Psoas muscle (tissue), 8 donors: ENCODE measurements at places on chromosomes 1 and 21. TPM values are rescaled to one million over a fixed set of nuclear protein-coding genes. Genes with fewer than 3 reads are reported as not detected.

ADORA1 gene
- total RNA-seq, result 1.2 TPM

A3GALT2 gene
- total RNA-seq, result not detected

THEM5 gene
- not detected for total RNA-seq

RAVER2 gene
- total RNA-seq, result 6.7 TPM

DNA sequence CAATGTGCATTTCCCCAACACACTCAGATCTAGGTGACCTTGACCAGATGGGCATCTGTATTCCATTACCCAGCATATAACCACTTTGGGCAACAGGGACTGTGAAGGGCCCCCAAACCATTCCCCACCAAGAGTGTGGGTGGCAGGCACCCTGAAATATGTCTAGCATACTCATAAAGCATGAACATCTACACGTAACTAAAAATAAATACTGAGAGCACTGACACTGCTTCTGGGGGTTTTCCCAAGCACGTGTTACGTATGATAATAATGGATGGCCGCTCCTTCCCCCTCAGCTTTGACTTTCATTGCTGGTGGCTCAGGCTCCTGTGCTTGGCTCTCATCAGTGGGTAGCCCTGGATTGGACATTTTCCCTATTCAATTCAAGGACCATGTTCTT lies 39.1 kb downstream of the IGSF3 start:
- no peak for DNase-seq

DNA sequence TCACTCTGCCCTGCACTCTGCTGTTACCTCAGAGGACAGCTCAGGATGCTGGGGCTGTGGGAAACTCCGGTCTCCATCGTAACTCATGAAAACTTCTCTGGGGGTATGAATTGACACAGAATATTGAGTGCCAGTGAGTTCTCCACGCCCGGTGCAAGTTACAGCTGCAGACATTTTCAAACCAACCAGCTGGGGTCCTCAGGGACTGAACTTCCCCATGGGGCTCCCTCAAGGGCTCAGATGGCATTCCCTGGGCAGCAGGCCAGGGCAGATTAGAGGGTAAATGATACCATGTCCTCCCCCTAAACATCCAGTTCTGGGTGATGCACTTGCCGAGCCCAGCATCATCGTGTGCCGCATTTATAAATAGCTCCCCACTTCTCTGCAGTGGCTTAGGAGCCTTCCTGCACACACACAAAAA lies 27.8 kb upstream of the CCSAP start:
- DNase-seq, result peak; percentile 76

GRCh38 chr1:15201849-15202551 lies 45.0 kb upstream of the FHAD1 start:
- DNase-seq, result no peak

- DNase-seq, result no peak
These were observed 92.3 kb upstream of the ACTL8 start for GRCh38 chr1:17662786-17663185.

GRCh38 chr1:53273526-53273925 lies 35.2 kb upstream of the MAGOH start:
- no peak for DNase-seq

DNA sequence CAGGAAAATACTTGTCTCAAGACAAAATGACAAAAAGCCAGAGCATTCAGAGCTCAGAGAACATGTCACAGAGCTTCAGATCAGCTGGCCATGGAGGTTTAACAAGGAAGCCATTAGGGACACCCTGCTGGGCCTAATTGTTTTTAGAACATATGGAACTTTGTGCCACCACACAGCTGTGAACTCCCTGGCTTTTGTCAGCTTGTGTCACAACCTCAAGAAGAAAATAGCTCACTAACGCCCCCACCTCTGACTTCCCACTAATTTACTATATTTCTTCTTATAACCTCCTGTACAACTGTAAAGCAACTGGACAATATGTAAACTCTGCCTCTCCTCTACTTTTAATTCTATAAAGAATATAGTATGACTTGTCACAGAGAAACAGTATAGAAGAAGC lies 21.0 kb upstream of the TDRD10 start:
- DNase-seq, result no peak

DNA sequence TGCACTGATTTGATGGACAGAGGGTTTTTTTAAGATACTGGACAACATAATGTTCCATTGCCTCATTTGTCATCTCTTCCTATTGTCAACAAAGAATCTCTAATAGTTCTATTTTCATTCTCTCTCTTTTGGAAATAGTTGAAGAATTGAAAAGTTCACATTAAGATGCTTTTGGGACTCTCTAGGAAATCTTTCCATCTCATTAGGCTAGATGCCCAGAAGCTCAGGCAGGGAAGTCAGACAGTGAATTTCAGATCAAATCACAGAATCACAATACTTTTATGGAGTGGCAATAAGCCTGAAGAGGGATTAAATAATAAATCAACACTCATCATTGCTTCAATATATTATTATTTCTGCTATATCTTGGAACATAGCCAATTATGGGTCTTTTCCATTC lies 29.2 kb downstream of the NEGR1 start:
- no peak for DNase-seq

DNA sequence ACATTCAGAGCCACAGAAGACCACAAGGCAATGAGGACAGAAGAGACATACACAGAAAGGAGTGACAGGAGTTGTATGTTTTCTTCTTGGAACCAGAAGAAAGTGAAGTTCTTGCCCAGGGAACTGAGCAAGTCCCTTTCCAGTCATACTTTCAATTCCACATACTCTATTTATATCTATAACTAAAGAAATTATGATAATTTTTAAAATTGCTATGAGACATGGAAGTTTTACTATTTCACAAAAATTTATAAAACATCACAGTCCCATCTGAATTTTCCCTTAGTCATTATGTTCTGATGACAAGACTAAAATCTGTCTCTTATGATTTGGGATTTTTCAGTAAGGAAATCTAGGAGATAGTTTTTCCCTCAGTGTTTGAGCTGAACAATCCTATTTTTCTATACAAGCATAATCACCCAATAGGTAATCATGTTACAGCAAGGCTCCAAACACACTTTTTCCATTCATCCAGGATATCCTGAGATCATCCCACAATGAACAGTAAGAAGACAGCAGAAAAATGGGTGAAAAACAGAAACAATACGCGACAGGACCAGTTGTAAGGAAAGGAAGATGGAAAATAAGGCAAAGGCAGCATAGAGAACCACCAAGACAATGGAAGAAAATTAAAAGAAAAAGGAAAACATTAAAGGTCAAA lies 154.6 kb downstream of the VAV3 start:
- no peak for DNase-seq

DNA sequence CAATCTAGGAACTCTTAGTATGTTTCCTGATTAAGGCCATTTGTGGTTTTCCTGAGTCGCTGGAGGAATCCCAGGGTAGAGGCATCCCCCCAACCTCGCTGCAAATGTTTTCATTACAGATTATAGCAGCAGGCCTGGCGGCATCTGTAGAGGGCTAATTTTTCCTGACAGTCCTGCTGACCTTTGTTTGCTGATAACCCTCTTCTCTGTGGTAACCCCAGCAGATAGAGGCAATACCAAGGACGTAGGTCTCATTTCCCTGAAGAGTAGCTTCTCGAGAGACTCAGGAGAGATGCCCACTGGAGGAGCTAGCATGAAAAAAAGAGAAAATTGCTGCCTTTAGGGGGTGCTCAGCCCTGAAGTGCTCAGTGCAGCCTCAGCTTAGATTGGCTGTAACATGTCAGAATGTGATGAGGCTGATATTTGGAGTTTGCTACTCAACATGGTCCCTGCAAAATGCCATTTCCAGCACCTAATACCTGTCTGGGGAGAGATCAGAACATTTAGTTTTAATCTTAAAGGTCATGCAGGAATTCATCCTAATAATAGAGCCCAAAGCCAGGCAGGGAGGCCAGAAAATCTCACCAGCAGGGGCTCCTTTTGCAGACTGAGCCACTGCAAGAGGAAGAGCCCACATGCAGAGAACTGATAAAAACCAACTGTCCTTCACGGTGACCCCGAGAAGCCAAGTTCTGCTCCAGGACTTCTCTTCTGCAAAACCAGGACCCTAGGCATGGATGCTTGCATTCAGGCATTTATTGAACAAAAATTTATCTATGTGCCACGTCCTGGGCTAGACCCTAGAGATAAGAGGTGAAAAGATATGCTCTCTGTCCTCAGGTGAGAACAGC lies 184.5 kb downstream of the KAZN start:
- no peak for DNase-seq

DNA sequence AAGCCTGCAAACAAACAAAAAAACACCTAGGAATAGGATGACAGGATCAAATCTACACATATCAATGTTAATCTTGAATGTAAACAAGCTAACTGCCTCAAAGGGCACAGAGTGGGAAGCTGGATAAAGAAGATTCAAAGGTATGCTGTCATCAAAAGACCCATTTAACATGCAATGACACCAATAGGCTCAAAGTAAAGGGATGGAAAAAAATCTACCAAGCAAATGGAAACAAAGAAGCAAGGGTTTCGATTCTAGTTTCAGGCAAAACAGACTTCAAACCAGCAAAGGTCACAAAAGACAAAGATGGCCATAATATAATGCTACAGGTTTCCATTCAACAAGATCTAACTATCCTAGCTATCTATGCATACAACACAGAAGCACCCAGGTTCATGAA lies 16.2 kb upstream of the OR2T10 start:
- no peak for DNase-seq

DNA sequence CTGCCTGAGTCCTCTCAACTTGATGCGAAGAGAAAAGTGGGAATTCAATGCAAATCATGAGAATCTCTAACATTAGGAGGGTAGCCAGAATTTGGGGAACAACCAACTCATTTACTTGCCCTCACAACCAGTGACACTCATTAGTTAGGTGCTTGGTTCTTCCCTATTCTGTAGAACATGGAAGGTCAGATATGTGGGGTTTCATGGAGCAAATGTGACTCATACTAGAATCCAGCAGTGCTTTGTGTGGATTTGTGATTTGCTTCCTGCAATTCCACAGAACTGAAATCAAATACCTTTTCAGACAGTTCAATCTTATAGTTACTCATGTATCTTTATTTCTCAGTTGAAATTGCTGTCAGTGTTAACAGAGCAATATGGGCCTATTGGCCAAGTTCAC lies 6.9 kb upstream of the ETV3 start:
- no peak for DNase-seq

GRCh38 chr1:147273409-147274336 lies 31.2 kb downstream of the CHD1L start:
- no peak for DNase-seq

DNA sequence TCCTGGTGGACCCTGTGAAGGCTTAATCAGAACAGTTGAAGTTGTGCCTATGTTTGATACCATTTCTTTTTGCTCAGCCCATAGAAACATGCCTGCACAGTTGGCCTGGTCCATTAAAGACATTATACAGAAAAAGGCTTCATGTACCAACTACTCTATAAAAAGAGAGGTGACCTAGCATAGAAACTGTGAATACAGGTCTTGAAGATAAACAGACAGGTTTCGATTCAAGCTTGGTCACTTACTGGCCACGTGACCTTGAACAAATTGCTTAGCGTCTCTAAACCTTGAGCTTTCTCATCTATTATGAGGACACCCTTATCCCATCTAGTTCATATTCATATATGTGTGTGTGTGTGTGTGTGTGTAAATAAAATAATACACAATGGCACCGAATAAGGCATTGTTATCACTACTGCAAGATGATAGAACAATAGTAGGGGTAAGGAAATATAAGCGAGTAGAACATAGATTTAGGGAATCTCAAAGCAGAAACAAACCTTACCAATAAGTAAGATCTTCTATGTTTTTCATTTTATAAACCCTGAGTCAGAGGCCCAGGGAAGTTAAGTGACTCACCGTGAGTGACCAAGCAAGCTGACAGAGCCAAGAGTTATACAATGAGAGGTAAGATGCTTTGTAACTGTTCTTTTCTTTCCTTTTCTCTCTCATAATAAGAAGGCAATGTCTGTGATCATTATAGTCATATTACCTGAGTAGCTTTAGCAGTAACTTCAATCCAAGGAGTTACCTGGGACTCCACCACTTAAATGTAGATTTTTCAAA lies 476.8 kb upstream of the DEPDC1 start:
- DNase-seq, result no peak

- DNase-seq, result no peak
These were observed 68.7 kb upstream of the LRIF1 start for GRCh38 chr1:111032295-111032897.

DNA sequence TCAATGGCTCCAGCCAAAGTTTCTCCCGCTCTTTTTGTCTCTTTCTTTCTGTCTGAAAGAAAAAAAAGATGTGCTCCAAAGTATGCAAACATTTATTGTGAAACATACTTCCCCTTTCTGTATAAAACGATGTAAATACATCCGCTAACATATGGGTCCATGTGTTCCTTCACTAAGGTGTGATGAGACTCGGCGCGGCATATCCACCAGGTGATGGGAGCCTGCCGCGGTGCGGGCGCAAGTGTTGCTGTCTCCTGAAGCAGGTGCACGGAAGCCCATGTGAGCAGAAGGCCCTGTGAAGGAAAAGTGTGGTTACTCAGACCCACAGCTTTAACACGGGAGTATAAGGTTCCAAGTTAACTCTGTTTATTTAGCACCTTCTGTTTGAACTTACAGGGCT lies 466.6 kb upstream of the C1orf87 start:
- DNase-seq, result no peak

DNA sequence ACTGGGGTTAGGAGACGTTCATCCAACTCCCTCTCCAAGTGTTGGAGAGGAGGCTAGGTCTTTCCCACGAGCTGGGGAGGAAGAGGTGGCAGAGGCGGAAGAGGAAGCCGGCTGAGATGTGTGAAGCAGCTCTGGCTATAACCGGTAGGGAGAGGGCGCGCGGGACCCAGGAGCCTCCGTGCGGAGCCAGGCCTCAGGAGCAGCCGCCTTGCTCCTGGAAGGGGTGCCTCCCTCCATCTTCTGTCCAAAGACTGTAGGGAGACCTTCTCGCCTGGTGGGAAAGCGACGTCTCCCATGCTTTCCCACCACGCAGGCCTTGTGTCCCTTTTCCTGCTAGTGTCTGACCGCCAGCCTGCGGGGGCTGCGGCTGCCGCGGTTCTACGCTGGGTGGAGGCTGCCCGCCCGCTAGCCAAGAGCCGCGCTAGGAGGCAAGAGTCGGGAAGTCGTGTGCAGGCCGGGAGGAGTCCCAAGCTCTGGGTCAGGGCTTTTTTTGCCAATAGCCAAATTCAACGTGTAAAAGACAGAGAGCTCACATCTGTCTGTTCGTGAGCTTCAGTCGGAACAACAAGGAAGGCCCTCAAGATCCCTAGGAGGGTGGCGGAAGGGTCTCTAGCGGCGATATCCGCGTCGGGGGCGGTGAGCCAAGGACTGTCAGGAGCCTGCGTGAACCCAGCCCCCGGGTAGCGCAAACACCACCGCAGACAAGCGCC lies 8.4 kb upstream of the NBPF11 start:
- no peak for DNase-seq

DNA sequence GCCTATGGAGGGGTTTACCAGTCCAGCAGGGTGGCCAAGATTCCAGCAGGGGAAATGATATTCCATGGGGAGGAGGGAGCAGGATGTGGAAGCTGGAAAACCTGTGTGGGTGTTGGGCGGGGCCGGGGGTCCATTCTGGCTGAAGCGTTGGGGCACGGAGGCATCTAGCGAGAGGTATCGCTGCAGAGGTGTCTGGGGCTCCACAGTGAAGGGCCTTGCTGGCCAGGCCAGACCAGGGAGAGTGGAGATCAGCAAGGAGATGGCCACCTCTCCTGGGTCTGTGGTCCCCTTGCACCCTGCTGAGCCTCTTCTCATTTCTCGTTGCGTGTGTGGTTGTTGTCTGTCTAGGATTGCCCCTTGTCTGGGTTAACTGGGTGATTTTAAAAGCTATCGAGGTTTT lies 6.2 kb downstream of the COQ8A start:
- no peak for DNase-seq
